Activated CD4-positive, alpha-beta memory T cell treated with anti-CD3 and anti-CD28 coated beads, Interleukin-2, amount 10 ng/mL, durations not matched to agents 7 days and 5 days (primary cell): ENCODE measurements at places on chromosomes 1 and 21.

DNA sequence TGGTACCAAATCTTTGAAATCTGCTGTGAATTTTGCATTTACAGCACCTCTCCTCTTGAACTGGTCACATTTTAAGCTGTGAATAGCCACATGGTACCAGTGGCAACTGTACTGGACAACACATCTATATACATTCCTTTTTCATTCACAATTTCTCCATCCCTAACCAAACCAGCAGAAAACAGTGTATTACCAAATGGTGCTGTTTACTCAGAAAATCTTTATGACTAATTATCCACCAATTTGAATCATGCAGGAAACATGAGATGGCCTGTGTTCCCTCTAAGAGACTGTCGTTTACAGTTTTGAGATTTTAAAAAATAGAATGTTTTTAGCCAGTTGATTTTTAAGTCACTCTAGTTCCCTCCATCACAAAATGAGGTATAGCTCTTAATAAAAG is 17.6 kb upstream of the CCT8 start:
- no peak for DNase-seq

- no peak for DNase-seq
These were observed 66.4 kb downstream of the TNFSF4 start for GRCh38 chr1:173140733-173141132.

- no peak for DNase-seq
These were observed 27.2 kb downstream of the HSPG2 start for GRCh38 chr1:21909787-21910503.

- no peak for DNase-seq
These were observed 5.5 kb downstream of the PTP4A2 start for GRCh38 chr1:31932491-31933316.

DNA sequence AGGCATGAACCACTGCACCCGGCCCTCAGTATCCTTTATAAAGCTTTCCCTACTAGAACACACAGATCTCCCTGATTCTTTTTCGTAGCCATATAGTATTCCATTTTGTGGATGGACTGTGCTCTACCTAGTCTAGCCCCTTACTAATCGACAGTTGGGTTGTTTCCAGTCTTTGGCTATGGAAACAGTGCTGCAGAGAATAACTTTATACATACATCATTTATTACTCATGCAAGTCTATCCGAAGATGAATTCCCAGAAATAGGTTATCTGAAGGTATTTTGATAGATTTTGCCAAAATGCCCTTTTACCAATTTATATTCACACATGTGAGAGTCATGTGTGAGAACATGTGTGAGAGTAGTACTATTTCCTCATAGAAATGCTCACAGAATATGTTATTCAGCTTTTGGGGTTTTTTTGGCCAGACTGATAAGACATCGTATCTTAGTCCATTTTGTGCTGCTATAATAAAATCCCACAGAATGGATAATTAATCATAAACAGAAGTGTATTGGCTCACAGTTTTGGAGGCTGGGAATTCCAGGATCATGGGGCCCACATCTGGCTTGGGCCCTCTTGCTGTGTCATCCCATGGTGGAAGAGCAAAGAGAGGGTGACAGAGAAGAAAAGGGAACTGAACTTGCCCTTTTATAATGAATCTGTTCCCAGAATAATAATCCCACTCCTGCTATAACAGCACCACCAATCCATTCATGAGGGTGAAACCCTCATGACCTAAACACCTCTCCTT is 17.3 kb upstream of the FGR start:
- DNase-seq, result no peak

GRCh38 chr1:157315544-157315943 is 177.3 kb upstream of the ETV3 start:
- DNase-seq, result no peak

- DNase-seq, result no peak
These were observed 9.1 kb downstream of the MRAP start for GRCh38 chr21:32307706-32308105.

GRCh38 chr1:3799976-3800685 is 3.8 kb upstream of the LRRC47 start:
- DNase-seq, result no peak

- no peak for DNase-seq
These were observed 13.5 kb downstream of the FUCA1 start for GRCh38 chr1:23854568-23854967.

- DNase-seq, result no peak
These were observed 3.1 kb downstream of the WNT4 start for GRCh38 chr1:22139817-22140216.

DNA sequence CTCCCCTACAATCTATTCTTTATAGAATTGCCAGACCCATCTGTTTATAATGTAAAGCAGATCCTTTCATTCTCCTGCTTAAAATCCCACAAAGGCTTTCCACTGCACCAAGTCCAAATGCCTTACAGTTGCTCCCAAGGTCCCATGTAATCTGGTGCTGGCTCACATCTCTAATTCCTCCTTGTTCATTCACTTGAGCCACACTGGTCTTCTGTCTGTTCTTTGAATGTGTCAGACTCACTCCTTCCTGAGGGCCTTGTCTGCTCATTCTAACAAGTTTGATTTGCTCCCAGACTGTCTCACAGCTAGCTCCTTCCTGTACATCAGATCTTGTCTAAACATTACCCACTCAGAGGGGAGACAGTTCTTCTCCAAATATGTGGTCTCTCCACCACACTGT is 38.9 kb downstream of the ALG14 start:
- no peak for DNase-seq

GRCh38 chr1:33094971-33095604 is 14.1 kb downstream of the AZIN2 start:
- DNase-seq, result no peak

GRCh38 chr1:102661481-102661880 is 446.8 kb downstream of the COL11A1 start:
- no peak for DNase-seq

DNA sequence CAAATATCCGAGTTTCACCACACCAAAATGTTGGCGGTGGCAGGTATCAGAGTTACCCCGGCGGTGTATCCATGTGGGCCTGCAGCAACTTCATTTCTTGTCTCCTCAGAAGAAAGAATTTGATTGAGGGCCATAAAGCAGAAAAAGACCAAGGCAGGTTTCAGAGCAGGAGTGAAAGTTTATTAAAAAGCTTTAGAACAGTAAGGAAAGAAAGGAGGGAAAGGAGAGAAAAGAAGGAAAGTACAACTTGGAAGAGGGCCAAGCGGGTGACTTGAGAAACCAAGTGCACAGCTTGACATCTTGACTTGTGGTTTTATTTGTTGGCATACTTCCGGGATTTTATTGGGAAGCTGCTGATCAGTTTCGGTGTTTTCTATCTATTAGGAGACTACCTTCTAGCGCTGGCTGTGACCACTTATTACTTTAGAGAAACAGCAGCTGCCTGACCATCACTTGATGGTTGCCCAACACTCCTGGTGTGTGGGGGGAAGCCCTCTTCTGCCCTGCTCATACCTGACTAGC is 75.5 kb upstream of the RAB3GAP2 start:
- no peak for DNase-seq

GRCh38 chr1:161706482-161707347 is at the start of gene FCRLA:
Gene FCRLA (plus strand): TSS chr1:161707229. CDS start chr1:161707265, 36 bp downstream.
- no peak for DNase-seq

- no peak for DNase-seq
These were observed 93.5 kb upstream of the CAMK1G start for GRCh38 chr1:209490013-209490412.

DNA sequence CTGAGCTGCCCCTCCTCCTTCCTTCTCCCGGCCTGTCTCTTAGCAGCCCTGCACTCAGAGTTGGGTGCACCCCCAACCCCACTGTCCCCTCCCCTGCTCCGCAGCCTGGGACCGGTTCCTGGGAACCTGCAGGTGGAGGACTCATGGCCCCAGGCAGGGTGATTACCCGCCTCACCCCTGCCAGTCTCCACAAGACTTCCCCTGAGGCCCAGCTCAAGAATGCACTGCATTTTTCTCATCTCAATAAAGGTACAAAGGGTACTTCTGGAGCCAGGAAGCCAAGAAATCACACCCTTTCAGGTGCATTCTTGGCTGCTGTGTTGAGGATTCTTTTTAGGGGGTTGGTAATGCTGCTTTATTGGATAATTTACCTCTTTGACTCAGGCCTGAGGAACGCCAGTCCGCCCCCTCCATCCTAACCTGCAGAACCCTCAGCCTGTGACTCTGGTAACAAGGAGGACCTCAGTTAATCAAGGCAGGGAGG is 126.3 kb upstream of the TMPRSS2 start:
- DNase-seq, result no peak

DNA sequence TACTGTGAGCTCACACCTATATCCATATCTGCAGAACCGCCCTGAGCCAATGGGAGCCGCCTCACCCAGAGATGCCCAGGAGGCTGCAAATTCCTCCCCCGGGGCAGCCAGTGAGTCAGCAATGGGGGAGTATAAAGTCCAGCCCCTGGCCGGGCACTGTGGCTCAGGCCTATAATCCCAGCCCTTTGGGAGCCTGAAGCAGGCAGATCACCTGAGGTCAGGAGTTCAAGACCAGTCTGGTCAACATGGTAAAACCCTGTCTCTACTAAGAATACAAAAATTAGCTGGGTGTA is 5.0 kb upstream of the CLCNKB start:
- DNase-seq, result no peak

- no peak for DNase-seq
These were observed 79.6 kb upstream of the GCLM start for GRCh38 chr1:93988634-93989350.

DNA sequence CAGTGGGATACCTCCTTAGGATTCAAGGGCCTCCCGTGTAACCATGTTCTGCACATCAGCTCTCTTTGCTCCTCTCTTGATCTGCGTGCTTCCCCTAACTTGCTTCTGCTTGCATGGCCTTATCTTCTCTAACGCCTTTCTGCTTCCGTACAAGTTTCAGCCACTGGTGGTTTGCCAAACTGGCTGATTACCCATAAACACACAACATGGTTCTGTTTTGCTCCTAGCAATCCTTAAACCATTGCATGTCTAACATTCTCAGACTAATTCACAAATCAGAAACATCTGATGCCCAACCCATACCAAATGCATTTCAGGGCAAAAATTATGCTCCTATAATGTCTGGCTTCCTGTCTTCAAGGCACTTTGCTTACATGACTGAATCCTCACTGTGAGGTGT is 166.4 kb downstream of the PBX1 start:
- no peak for DNase-seq

DNA sequence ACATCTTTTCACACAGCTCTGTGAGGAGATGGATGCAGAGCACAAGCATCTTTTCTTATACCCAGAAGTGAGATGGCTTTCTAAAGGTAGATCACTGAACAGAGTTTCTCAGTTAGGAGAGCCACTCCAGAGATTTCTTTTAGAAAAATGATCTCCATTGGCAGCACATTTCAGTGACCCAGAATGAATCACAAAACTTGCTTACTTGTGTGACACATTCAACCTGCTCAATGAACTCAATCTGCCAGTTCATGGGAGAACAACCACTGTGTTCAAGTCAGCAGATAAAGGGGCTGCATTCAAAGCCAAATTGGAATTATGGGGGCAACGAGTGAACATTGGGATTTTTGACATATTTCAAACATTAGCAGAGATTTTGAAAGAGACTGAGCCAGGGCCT is 78.3 kb downstream of the UCHL5 start:
- DNase-seq, result no peak

- DNase-seq, result no peak
These were observed 26.1 kb downstream of the RGS21 start for GRCh38 chr1:192342842-192343241.

DNA sequence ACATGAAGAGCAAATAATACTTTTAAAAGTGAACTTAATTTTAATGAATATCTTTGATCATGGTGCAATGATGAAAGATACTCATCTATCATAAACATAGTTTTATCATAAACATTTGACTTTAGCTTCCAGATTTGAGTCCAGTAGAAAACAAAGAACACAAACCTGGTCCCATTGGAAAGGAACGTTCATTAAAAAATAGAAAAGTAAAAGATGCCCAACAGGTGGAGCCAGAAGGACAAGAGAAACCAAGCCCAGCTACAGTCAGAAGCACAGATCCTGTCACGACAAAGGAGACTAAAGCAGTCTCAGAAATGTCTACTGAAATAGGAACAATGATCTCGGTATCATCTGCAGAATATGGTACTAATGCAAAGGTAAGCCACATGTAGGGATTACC is 55.6 kb upstream of the MYOCOS start:
- DNase-seq, result no peak

DNA sequence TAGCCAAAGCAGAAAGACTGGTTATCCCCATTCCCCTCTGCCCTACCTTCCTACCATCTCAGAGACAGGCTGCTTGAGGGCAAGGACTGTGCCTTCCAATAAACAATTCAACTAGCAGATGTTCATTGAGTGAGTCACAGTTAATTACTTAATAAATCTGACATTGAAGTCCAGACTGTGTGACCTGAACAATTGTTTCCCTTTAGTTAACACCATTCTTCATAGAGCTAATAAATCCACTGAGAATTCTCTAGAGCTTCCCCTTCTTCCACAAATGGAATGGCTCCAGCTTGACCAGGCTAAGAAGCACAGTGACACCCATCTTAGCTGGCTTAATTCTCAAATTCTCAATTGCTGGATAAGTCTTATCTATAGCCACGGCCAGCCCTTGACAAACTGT is 61.9 kb upstream of the GJA5 start:
- no peak for DNase-seq

DNA sequence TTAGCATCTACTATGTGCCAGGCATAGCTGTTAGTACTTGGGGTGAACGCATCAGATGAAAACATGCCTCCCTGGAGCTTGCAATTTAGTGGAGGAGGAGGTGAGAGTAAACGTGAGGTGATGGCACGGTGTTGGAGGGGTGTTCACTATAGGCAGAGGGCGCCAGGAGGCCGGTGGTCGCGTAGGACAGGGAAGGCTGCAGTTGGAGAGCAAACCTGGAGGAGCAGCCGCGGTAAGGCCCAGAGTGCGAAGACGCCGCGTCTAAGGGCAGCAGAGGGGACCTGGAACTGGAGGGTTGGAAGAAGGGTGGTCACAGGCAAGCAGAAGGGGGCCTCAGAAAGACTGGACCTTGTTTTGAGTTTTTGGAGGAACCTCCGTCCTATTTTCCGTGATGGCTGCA is 30.2 kb upstream of the TRIM17 start:
- DNase-seq, result no peak

DNA sequence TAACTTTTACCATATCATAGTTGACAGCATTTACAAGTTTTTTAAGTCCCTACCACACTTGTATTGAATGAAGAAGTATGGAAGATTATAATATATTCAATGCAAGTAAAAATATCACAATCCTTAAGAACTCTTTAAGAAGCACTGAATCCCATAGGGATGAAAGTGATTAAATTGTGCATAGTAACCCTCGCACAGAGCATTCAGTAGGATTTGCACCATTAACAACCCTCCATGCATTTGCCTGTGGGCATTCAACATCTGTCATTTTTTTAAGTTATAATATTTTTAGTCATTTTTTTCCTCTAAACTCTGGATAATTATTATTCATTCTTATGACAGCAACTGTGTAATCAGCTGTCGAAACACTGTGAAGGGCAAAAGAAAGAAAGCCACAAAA is 10.1 kb downstream of the SELE start:
- DNase-seq, result no peak
